Left kidney (tissue), 8 donors: ENCODE measurements at places on chromosomes 13 and 19. TPM values are rescaled to one million over a fixed set of nuclear protein-coding genes. Genes with fewer than 3 reads are reported as not detected.

SIGLECL1 gene
- not detected for polyA plus RNA-seq

FOSB gene
- polyA plus RNA-seq, result 95.9 TPM

SIGLEC8 gene
- 0.07 TPM for polyA plus RNA-seq

NLRP4 gene
- not detected for polyA plus RNA-seq

CKM gene
- 0.38 TPM for polyA plus RNA-seq

KCNC3 gene
- polyA plus RNA-seq, result 55.2 TPM
